ENCODE measurements at places on chromosomes 2 and 18.

DNA sequence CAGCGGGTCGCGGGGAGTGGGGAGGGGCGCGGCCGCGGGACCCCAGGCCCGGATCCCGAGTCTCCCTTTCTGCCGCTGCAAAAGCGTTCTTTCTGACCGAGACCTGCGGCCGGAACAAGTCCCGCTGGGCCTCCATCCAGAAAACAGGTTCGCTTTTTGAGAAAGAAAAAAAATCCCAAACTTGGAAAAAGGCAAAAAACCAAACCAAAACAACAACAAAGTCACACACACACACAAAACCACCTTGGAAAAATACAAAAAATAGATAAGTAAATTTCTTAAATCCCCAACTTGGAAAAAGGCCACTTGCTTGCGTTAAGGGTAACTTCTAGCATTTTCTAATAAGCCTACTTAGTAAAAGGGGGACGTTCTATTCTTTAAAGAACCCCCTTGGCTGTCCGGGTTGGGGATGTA lies 250 bp upstream of the CHST10 start:
- DNase-seq = no peak

DNA sequence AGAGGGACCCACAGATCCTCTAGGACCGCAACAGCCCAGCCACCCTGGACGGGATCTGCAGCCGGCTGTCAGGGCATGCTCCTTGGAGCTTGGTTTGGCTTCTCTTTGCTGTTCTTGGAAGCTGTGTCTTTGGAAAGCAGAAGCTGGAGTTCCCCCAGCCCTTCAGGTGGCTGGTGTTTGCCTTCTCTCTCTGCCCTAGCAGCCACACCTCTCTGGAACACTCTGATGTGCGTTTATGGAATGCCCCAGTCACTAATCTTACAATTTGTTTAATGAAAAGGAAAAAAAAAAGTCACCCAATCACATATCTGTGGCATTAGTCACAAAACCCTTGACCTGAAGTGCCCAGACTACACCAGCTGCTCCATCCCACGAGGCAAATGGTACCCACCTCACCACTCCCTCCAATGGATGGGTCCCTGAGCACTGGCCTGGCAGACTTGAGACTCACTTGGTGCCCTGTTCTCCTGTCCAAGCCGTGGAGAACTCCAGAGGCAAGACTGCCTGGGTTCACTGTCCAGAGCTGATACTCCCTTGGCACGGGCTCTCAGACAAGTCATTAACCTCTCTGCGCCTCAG lies 70.2 kb upstream of the DAPL1 start:
- no peak for DNase-seq

DNA sequence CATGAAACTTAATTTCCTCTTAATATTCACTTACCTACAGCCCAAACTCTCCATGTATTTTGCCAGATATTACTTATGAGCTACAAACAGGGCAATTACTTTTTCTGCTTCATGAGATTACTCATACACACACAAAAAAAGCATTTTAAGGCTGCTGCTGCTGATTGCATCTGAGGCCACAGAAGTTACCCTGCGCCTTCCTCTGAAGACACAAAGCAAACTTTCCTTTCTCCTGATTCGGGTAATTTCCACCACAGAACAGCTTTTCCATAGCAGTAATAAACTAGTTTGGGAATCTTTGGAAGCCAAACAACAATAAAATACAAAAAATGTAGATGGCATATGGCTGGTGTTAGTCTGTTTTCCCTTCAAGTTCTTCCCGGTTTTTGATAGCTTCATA lies 6.2 kb downstream of the TTC32 start:
- no peak for DNase-seq

GRCh38 chr2:172845028-172845630 lies 109.5 kb downstream of the RAPGEF4 start:
- no peak for DNase-seq

Measured in CD4-positive, alpha-beta T cell treated with Interleukin-21 for 1 hour (primary cell).